ENCODE measurements at places on chromosomes 7 and 10.

DNA sequence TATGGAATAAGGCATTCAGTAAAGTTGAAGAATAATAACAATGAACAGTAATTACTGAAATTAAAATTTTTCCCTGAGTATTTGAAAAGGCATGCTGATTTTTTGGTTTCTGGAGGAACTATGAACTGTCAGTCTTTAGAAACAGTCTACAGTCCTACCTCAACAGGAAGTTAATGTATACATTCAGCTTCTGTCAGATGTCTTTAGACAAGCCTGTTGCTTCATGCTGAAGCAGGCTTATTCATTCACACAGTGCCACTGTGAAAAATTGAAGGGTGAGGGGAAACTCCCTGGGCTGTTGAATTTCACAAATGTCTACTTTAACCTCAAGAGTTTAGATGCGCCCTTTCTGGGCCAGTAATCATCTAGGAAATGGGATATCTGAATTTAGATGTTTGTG is 3.5 kb downstream of the NRF1 start:
- DNase-seq, result peak; percentile 87

DNA sequence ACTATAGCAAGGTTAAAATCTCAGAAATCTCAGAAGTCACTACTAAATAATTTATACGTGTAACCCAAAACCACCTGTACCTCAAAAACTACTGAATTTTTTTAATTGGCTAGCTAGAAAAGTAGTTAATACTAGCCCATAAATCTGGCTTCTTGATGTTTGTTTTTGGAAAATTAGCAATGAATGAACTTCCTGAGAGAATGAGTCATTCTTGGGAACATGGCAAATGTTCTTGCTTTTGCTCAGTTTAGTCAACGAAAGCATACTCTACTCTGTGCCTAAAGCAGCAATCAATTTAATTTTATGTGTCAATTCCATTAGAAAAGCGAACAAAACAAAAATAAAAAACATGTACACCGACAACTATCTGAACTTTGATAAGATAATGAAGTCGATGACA is 69.2 kb downstream of the SEMA3E start:
- DNase-seq, result no peak

- no peak for DNase-seq
These were observed 1227.8 kb downstream of the SORCS3 start for GRCh38 chr10:105868935-105869334.

DNA sequence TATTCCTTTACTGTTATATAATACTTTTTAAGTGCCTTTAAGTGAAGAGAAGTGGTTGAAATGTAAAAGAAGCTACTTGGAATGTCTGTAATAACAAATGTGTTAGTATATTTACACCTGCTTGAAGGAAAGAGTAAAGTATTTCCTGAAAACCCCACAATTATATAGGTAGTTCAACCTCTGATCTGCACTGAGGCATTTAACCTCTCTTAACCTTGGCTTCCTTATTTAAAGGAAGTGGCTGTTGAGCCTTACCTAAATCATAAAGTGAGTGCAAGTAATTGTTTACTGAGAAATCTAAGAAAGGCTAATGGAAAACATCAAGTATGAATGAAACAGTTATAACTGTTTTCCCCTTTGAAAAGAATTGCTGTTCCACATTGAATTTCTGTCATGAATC is 294.5 kb downstream of the ADK start:
- no peak for DNase-seq

DNA sequence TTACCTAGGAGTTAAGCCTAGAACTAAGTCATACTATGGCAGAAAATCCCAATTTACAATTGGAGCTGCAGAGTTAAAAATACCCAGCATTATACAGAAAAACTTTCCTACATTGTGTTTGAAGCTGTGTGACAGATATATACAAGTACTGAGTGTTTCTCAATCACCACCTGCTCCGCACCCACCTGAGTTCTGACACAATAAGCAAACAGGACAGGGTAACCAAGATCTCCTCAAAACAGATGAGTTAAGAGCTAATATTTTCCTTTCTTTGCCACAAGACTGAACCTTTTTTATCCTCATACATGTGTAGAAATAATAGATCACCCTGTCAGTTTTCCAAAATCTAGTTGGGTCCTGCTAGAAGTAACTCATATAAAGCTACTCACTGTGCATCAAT is 186.3 kb downstream of the DOCK4 start:
- DNase-seq, result no peak

- DNase-seq, result no peak
These were observed 186.8 kb downstream of the WDR37 start for GRCh38 chr10:1242975-1243374.

- DNase-seq, result no peak
These were observed 84.1 kb downstream of the MALSU1 start for GRCh38 chr7:23383225-23383624.

GRCh38 chr10:101301111-101301731 is 52.7 kb upstream of the BTRC start:
- DNase-seq, result peak; percentile 44

- peak; percentile 92 for DNase-seq
These were observed 98.6 kb upstream of the MKX start for GRCh38 chr10:27844223-27844622.

- no peak for DNase-seq
These were observed 17.2 kb downstream of the INPP5F start for GRCh38 chr10:119742947-119743648.

DNA sequence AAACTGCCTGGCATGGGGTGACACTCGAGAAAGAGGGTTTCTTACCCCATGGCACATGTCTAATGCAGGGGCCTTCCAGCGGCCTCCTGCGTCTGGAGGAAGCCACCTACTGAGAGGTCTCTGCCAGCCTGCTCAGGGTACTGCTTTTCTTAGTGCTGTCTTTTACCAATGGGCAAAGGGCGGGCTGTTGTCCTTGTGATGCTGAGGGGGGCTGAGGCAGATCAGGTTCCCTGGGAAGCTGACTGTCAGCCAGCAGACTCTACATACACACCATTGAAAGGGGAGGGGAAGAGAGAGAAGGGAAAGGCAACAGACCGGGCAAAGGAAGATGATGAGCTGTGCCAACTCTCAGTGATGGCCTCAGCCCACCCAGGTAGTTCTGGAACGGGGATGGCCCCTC is 48.7 kb downstream of the COL13A1 start:
- no peak for DNase-seq

- no peak for DNase-seq
These were observed 37.8 kb downstream of the SEM1 start for GRCh38 chr7:96671854-96672253.

DNA sequence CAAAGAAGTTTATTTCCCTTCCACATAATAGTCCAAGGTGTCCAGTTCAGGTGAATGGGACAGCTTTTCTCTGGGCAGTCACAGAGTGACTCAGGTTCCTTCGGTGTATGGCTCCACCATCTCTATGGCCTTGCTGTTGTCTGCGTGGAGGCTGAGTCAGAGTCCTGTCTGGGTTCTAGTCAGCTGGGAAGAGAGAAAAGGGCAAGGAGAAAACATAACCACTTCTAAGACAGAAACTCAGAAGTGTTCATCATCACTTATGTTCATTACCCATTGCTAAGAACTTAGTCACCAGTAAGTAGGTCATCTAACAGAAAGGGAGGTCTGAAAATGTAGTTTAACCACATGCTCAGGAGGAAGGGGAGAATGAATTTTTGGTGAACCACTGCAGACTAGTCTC is 32.4 kb upstream of the CCDC7 start:
- DNase-seq, result no peak

GRCh38 chr10:102646610-102647442 is 2.5 kb downstream of the TRIM8 start:
- DNase-seq, result peak; percentile 88

DNA sequence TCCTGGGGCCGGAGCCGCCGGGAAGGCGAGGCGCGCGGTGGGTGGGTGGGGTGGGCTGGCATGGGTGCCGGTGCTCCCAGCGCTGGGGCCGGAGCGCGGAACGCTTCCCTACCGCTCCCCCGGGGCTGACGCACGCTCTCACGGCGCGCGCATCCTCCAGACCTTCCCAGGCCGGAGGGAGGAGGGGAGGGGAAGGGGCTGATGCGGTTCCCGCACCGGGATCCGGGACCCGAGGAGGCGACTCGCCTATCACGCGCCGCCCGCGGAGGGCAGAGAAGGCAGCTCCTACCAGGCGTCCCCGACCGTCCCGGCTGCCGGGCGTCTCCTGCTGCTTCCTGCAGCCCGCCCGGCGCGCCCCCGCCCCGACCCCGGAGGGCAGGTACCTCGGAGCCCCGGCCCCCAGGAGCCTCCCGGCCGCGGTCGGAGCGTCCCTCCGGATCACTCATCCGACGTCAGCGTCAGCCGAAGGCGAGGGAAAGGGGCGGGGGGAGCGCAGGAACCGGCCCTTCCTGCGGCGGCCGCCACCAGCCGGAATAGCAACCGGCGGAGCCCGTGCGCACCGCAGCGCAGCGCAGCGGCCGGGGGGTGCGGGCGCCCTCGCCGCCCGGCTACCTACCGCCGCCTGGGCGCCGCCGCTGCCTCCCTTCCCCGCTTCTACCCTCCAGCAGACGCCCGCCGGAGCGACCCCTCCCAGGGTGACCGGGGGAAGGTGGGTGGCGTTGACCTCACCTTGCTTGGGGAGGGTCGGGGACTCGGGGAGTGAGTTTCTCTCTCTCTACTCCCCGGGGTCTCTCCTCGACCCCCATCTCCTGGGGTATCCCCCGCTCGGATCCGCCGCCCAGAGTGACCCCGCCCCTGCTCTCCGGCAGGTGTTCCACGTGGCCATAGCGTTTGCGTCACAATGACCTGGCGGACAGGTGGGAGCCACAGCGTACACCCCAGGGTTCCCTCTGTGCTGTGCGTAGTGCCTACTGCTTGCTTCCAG is at the start of gene ICA1:
Gene ICA1 (minus strand): TSS at position 457 of the 985 bp plus-strand sequence. CDS start 26,241 bp downstream, outside the sequence.
- DNase-seq, result peak; percentile 74

DNA sequence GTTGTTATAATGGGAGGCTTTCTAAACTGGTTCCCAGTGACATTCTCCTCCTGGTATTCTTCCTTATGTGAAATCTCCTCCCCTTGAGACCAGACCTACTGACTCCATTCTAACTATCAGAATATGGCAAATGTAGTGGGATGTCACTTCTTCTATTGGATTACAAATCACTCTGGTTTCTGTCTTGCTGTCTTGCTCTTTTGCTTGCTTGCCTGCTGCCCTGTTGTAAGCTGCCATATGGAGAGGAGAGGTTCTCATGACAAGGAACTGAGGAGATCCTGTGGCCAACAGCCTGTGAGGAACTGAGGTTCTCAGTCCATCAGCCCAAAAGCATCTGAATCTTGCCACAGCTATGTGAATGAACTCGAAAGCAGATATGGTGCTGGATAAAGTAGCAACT is 4.7 kb upstream of the NRCAM start:
- no peak for DNase-seq

DNA sequence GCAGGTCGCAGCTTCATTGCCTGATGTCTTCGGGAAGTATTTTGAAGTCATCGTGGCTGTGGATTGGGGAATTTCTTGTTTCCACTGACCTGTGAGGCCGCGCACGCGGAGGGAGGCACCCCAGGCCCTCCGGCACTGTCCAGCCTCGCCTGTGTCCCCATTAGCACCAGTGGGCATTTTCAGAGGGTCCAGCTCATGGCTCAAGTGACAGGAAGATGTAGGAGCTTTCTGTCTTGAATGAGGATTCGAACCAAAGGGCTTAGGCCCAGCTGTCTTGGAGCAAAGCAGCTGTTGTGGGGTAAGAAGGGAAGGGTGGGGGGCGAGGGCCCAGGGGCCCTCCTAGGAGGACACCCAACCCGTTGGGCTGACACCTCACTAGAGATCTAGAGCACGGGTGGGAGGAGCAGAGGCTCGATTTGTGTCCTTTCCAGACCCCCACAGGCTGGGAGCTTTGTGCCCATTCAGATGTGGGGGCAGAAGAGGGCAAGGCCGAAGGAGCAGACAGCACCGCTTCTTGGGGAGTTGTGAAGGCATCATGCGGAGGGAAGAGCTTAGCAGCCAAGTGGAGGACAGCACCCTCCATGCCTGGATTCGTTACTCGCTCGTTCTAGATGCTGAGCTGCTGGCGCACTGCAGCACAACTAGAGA is 914 bp downstream of the ZNF37A start:
- DNase-seq, result no peak

GRCh38 chr7:51732951-51733350 is 416.3 kb upstream of the COBL start:
- no peak for DNase-seq

- DNase-seq, result peak; percentile 48
These were observed 159.2 kb downstream of the BTAF1 start for GRCh38 chr10:92082583-92083280.

GRCh38 chr7:135463908-135464307 is 46.0 kb downstream of the CNOT4 start:
- DNase-seq, result peak; percentile 38

GRCh38 chr10:22022257-22023032 is 18.9 kb upstream of the DNAJC1 start:
- DNase-seq, result peak; percentile 51

DNA sequence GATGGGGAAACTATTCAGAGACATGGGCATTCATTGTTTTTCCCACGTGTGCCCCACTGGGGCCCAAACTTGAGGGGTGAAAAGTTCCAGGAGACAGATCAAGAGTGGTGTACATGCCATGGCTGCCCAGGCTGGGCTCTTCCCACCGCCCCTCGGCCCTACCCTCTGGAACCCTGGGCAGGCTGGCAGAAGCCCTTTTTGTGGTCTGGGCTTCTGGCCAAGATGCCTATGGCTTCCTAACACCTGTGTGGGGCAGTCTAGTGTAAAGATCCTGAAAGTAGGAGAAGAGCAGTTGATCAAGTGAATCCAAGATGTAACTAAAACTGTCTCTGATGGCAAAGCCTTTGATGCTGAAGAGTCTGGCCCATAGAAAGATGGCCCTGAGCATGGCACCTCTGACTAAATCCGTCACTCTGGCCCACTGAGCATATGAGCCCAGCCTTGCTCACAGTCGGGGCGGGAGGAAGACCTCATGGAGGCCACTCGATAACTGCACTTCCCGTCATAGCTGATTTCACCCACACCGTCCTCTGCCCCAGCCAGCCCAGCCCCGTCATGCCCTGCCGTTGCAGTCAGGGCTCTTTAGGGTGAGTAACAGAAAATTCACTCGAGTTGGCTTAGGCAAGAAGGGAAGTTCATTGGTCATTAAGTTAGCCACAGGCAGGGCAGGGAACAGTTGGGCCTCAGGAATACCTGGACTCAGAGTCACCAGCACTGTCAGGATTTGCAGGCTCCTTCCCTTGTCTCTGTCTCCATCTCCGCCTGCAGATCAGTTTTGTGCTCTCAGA is 37.9 kb upstream of the MTPAP start:
- DNase-seq, result peak; percentile 78

DNA sequence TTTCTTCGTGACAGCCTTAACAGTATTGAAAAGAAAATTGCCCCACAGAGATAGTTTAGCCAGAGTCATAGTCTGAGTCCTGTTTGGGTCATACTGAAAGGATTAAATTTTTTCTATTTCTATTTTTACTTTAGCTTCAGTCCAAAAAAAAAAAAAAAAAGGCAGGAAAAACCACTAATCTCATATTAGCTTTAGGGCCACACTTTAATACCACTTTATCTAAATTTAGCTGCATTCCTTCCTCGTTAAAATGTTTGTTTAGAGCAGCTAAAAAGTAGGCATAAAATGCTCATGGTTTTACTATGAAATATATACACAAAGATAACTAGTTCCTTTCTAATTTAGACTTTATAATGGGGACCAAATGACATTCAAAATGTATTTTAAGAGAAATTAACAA is 216.5 kb upstream of the TMEM196 start:
- DNase-seq, result no peak

DNA sequence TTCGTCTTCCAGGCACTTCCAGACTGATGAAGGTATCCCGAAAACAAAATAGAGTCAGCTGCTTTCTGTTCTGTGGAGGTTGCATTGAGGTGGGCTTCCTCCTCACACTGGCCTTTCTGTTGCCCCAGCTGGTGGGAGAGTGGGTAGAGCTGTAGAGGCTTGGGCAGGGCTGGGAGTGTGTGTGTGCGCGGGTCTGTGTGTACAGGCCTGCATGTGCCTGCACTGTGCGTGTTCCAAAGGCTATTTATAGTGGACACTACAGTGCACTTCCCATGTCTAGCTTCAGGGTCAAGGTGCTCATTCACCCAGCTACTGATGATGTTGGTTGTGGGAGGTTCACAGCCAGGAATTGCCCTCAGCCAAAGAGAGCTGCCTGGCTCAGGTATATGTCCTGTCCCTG is 260.1 kb upstream of the HABP2 start:
- no peak for DNase-seq
